ENCODE measurements at places on chromosomes 7 and 10.

DNA sequence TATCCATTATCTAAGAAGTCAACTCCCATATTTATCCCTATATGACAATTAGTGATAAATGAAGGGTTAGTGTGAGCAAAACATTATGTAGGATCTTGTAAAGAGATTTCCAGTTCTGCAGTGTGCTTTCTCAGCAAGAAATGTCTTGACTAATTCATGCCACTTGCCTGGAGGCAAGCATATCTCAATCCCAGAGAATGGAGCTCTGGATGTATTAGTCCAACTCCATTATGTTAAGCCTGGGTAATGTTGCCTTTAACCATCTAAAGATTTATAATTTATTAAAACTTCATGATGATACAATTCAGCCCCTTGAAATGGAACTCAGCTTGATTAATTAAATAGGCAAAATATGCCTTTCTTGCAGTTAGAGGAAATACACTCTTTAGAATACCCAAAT, 1079.9 kb upstream of the LRRTM3 start:
- no peak for DNase-seq

DNA sequence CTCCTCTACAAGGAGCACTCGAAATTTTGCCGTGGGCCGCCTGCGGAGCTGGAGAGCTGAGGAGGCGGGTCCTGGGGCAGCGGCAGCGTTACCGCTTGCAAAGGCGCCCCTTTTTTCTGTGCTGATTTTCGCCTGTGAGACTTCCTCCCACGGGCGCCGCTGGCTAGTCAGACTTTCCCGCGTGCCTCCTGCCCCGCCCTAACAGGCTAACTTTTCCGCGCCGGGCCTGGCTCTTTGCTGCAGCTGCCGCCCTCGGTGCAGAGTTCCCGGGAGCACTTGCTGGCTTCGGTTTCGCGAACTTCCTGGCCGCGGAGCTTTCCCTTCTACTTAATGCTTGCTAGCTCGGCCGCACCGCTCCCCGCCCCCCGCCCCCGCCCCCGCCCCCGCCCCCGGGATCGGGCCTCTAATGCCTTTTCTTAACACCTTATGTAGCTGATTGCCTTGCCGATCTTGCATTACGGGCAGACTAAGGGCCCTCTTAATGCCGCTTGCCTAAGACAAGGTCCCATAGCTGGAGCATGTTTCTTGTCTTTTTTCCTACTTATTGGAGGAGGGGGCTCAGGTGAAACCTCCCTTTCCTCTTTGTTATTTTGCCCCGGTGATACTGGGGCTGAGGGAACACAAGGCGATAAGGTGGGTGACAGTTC, 37.9 kb upstream of the RASGEF1A start:
- DNase-seq: peak; percentile 15

DNA sequence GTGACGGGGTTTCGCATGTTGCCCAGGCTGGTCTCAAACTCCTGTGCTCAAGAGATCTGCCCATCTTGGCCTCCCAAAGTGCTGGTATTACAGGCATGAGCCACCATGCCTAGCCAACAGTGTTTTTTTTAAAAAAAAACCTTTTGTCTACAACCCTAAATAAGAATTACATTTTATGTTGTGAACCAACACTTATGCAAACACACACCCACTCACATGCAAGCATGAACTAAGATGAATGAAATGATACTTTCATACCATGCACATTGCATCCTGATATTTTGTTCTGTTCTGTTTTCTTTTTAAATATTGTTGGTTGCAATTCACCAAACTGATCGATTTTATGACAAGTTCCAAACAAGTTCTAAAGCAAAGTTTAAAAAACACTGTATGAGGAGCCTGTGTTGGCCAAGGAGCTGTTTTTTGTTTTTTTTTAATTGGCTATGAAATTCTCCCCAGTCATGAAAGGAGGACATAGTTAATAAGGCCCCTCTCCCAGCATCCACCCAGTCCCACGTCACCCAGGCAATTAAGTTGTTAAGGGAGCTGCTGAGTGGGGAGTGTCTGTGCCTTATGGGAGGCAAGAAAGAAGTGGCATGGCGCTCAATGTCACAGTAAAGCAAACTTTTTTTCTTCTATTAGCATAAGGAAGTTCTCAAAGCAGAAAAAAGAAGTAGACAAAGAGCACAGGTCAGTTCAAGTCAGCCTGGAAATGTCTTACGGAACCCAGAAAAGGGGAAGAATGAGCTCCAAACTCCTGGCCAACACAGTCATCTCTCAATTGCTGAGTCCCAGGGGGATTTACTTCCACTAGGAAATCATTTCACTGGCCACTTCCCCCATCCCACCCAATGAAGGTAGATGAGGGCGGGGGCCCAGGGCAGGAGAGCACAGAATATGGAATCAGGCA, 50.1 kb downstream of the NOD1 start:
- no peak for DNase-seq

GRCh38 chr10:32906595-32906994, 51.4 kb downstream of the ITGB1 start:
- no peak for DNase-seq

GRCh38 chr10:44922021-44922420, 10.9 kb downstream of the TMEM72 start:
- DNase-seq: no peak

- DNase-seq: no peak
Observed at GRCh38 chr10:117591043-117591442, 48.5 kb downstream of the EMX2 start.

DNA sequence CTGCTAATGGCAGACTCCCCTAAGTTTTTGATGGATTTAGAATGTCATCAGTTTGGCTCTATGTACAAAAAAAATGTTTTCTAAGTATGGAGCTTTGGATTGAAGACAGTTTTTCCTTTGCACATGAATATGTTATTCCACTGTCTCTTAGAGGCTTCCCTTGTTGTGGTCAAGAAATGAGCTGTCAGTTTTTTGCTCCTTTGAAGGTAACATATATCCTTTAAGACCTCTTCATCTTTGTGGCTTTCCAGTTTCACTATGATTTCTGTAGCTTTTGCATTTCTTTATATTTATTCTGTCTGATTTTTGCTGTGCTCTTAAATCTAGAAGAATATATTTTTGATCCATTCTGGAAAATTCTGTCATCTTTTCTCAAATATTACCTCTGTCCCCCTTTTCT, 15.8 kb upstream of the ODAD2 start:
- DNase-seq: no peak

- DNase-seq: peak; percentile 79
Observed at GRCh38 chr10:88116481-88116880, 253.1 kb downstream of the PTEN start.

- DNase-seq: peak; percentile 22
Observed at GRCh38 chr10:6755781-6756460, 175.8 kb upstream of the PRKCQ start.

DNA sequence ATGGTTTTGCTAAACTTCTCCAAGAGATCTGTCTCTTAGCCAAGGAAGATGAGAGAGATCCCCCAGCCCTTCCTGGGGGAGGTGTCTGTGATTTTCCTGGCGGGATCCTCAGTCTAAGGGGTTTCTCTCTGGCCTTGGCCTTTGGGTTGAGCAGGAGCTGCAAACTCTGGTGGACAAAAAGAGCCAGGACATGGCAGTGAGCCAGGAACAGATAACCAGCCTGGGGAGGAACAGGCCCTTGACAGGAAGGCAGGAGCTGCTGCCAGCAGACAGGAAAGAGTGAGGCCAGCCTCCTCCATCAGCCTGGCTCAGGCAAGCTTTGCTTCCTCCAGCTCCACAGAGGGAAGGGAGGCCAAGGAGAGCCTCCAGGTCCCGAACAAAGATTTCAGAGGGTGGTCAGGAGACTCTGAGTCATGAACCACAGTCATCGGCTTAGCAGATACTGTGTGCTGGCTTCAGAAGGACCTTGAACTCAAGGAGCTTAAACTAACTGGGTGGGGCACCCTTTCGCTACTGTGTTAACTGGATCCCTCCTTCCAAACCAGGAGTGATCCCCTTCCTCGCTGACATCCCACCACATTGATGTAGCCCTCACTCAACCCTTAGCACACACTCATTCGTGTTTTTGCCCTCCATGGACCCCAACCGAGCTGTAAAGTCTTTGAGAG, 34.7 kb downstream of the DDIT4 start:
- DNase-seq: peak; percentile 69

- DNase-seq: peak; percentile 58
Observed at GRCh38 chr7:2862831-2863361, 18.8 kb upstream of the GNA12 start.

DNA sequence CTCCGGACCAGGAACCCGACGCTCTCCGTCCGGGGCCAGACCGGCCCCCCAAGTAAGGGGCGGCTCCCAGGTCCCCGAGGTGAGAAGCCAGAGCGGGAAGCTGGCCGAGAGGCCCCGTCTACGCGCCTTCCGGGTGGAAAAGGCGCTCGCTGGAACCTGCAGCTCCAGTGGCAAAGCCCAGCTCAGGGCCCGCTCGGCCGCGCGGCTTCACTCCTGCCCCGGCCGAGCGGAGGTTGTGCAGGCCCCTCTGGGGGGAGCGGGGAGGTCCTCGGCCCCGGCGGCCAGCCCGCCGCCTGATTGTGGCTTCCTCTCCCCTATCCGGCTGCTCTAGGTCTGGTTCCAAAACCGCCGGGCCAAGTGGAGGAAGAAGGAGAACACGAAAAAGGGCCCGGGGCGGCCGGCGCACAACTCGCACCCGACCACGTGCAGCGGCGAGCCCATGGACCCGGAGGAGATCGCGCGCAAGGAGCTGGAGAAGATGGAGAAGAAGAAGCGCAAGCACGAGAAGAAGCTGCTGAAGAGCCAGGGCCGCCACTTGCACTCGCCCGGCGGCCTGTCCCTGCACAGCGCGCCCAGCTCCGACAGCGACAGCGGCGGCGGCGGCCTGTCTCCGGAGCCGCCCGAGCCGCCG, 2.9 kb downstream of the UNCX start:
- no peak for DNase-seq

DNA sequence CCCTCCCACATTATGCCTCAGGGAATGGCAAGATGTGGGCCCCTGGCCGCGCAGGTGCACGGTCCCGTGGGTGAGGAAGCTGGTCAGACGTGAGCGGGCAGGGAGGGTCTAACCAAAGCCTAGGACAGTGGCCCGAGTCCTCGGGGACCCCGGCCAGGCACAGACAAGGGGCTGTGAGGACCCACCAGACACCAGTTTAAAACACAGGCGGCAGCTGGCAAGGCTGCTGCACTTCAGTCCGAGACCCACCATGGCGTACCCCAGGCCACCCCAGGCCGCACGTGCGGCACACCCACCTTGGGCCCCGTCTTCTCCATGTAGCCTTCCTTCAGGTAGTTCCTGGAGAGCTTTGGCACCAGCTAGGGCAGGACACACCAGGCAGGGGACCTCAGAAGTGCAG, 23.5 kb downstream of the GET4 start:
- no peak for DNase-seq

GRCh38 chr10:119166118-119166500, 595 bp upstream of the SFXN4 start:
- DNase-seq: no peak

- DNase-seq: no peak
Observed at GRCh38 chr10:102649797-102650654, 5.7 kb downstream of the TRIM8 start.

DNA sequence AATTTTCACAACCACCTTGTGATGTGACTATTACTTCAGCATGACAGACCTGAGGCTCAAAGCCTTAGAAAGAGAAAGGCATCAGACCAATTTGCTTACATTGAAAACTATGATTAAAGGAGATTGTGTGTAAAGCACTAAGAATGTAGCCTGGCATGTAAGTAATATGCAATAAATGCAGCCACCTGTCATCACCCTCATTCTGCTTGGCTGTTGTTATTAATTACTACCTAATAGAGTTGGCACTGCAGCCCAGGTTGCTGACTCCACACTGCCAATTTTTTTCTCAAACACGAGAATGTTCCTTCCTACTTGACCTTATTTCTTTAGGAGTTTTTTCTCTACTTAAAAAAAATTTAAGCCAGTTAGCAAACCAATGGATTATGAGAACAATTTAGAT, 61.2 kb upstream of the NPVF start:
- peak; percentile 47 for DNase-seq

- peak; percentile 66 for DNase-seq
Observed at GRCh38 chr7:30983042-30983913, 19.5 kb downstream of the GHRHR start.

- no peak for DNase-seq
Observed at GRCh38 chr7:83964318-83964717, 230.3 kb downstream of the SEMA3A start.

DNA sequence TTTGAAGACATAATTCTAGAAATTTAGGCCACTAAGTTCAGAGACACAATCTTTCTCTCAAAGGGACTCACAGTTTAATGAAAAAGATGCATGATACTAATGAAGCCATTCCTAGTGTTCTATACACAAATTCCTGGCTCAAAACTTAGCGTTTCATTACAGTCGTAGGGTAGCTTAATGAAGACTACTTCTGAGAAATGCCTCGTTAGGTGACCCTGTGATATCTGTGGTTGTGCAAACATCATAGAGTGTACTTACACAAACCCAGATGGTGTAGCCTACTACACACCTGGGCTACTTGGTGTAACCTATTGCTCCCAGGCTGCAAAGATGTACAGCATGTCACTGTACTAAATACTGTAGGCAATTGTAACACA, 488 bp upstream of the CHCHD3 start:
- DNase-seq: no peak

- peak; percentile 25 for DNase-seq
Observed at GRCh38 chr10:33900596-33900995, 566.1 kb upstream of the NRP1 start.

GRCh38 chr10:14093730-14094484, 236.8 kb downstream of the FRMD4A start:
- peak; percentile 57 for DNase-seq

GRCh38 chr10:72637398-72637857, 11.5 kb upstream of the MICU1 start:
- DNase-seq: peak; percentile 57

GRCh38 chr10:104988686-104989085, 347.6 kb downstream of the SORCS3 start:
- DNase-seq: no peak

DNA sequence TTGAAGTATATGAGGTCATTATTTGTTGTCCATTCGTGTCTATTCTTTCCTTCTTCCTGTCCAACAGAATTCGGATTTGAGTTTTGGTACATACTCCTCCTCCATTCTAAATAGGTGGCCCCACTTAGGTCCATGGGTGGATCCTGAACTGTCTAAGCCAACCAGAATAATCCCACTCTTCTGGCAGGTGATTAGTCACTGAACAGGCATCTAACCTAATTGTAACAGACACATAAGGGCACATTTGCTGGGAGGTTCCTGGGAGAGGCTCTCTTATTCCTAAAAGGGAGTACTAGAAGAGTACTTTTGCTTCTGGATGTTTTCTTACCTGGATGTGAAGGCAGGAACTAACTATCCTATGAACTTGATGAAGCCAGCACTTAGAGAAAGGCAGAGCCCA, 16.8 kb downstream of the LRRC72 start:
- no peak for DNase-seq

- no peak for DNase-seq
Observed at GRCh38 chr10:82576093-82576492, 701.1 kb downstream of the NRG3 start.

DNA sequence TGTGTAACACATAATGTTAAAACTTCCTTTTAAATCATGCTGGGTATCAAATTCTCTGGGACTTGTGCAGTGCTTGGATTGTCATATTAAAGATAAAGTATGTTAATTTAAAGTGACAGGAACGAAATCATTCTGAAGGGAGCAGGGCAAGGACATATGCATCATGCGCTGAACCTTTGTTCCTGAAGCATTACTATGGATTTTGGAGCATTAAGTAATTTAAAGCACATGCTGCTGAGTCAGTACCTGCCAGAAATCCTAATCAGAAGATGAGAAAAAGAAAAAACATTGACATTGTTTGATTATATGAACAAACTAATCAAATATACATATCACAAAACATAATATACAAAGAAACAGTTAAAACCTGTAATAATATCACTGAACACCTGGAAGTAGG, 101.4 kb downstream of the MICU1 start:
- no peak for DNase-seq

GRCh38 chr7:26497801-26498596, 206.3 kb downstream of the SNX10 start:
- DNase-seq: no peak
